Fibroblast of lung (primary cell): ENCODE measurements at places on chromosomes 3 and 15. TPM values are rescaled to one million over a fixed set of nuclear protein-coding genes. Genes with fewer than 3 reads are reported as not detected.

DNA sequence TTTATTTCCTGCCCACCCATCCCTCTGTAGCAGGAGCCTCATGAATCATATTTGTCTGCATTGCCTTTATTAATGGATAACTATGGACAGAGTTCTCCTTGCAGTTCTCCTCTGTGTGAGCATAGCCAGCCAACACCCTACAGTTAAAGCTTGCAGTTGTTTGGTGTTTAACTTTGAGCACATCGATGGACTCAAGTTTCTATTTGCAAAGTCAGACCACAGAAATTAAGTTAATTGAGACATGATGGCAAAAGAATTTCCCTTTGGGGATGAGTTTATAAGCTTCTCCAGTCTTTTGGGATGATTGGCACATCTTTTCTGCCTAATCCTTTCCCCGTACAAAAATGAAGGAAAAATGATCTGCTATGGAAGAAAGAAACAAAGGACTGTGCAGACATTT is 398.9 kb upstream of the THBS1 start:
- DNase-seq: no peak

GRCh38 chr3:127753898-127754410 is 68.4 kb downstream of the MGLL start:
- no peak for DNase-seq

DNA sequence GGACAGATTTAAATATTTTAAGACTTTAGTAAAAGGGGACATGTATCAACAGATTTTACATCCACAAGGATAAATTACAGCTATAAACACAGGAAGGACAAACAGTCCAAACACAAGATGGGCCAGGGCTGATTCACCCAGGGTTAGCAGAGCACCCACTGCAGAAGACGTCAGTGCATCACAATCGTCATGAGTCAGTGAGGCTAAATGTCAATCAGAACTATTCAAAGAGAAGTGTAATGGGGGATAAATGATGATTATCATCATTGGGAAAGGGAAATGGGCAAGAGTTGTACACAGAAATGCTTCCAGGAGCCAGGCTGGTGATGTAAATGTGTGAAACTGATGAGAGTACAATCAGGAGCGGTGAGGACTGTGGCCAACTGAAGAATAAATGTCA is 226.8 kb downstream of the PLCL2 start:
- DNase-seq: peak; percentile 28

The CAMKV gene
- total RNA-seq: not detected in 2 replicates
